ENCODE measurements at places on chromosomes 11 and 22.

GRCh38 chr11:100555931-100556330, 131.2 kb upstream of the ARHGAP42 start:
- DNase-seq = no peak

GRCh38 chr11:11186249-11186648, 166.8 kb downstream of the CSNK2A3 start:
- DNase-seq = no peak

- DNase-seq = no peak
These were observed 66.1 kb upstream of the THY1 start for GRCh38 chr11:119489087-119489486.

DNA sequence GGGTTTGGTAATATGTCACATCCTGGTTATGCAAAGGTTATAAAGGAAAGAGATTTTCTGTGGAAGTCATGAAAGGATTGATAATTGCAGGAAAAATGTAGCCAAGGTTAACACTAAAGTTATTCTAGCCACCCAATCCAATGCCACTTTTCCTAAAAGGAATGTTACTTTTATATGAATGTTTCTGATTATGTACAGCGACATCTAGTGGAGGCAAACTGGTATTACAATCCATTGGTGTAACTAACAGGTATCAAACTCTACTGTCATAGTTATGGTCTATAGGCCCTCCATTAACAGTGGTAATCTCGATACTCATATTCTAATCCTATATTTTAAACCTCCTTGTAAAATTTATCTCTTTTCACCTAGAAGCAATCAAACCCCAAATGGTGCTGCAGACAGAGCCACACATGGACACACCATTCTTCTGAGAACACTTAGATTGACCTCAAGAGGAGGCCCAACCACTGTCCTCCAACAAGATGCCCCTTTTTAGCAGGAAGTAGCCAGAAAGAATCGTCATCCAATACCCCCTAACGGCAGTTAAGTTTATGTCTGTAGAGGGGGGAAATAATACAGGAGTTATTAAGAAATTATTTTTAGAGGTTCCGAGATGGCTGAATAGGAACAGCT, 74.9 kb upstream of the RAG2 start:
- no peak for DNase-seq

- no peak for DNase-seq
These were observed 96.5 kb downstream of the ARHGAP8 start for GRCh38 chr22:44848791-44849420.

GRCh38 chr11:61618978-61619377, 38.1 kb upstream of the SYT7 start:
- DNase-seq = no peak

DNA sequence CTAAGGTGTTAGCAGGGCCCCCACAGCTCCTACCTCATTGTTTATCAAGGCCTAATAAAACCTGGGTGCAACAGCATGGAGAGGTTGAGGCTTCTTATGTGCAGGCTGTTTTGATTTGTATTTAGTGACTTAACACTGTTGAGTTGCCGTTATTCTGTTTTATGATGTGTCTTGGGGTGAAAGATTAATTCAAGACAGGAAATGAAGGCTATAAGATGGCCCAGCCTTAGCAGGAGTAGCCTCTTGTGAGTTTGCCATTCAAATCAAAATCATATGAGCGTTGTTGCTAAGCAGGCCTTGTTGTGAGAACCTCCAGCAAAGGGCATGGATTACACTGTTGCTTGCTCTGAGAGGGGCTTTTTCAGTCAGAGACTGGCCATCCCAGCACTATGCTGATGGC, 31.8 kb downstream of the MICAL2 start:
- no peak for DNase-seq

DNA sequence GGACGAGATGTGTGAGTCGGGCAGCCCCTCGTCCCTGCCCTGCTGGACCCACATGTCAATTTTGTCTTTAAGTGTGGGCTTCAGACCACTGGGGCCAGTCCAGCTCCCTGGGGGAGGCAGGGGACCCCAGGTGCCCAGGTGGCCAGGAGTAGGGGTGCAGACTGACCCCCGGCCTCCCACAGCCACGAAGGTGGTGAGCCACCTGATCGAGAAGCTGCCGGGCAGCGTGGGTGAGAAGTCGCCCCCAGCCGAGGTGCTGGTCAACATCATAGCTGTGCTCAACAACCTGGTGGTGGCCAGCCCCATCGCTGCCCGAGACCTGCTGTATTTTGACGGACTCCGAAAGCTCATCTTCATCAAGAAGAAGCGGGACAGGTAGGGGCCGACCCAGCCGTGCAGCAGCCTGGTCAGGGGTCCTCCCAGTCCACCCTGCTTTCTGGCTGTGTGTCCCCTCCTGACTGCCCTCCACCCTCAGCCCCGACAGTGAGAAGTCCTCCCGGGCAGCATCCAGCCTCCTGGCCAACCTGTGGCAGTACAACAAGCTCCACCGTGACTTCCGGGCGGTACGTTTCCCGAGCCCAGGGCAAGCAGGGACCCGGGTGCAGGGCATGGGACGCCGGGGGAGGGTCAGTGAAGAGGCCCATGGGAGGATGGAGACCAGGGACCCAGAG, 9.9 kb downstream of the PKP3 start:
- no peak for DNase-seq

DNA sequence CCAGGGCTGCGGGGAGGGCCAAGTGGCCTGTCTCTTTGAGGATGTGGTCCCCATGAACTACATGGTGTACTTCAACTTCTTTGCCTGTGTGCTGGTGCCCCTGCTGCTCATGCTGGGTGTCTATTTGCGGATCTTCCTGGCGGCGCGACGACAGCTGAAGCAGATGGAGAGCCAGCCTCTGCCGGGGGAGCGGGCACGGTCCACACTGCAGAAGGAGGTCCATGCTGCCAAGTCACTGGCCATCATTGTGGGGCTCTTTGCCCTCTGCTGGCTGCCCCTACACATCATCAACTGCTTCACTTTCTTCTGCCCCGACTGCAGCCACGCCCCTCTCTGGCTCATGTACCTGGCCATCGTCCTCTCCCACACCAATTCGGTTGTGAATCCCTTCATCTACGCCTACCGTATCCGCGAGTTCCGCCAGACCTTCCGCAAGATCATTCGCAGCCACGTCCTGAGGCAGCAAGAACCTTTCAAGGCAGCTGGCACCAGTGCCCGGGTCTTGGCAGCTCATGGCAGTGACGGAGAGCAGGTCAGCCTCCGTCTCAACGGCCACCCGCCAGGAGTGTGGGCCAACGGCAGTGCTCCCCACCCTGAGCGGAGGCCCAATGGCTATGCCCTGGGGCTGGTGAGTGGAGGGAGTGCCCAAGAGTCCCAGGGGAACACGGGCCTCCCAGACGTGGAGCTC, 13.5 kb downstream of the ADORA2A start:
- DNase-seq = no peak

DNA sequence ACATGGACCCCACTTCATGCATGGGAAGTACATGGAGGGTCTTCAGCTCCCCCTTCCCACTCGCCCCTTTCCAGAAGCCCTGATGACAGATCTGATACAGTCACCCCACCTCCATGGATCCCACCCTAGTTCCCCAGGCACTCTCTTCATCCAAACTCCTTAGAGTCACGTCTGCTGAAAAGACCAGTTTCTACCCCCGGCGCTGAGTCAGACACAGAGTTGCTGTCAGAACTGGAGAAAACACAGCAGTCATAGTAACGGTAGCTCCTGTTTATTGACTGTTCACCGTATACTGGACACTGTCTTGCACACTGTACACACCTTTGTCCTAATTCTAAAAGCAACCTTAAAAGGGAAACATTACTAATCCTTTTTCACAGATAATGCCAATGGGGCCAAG, 29.1 kb downstream of the DRD2 start:
- DNase-seq = no peak

DNA sequence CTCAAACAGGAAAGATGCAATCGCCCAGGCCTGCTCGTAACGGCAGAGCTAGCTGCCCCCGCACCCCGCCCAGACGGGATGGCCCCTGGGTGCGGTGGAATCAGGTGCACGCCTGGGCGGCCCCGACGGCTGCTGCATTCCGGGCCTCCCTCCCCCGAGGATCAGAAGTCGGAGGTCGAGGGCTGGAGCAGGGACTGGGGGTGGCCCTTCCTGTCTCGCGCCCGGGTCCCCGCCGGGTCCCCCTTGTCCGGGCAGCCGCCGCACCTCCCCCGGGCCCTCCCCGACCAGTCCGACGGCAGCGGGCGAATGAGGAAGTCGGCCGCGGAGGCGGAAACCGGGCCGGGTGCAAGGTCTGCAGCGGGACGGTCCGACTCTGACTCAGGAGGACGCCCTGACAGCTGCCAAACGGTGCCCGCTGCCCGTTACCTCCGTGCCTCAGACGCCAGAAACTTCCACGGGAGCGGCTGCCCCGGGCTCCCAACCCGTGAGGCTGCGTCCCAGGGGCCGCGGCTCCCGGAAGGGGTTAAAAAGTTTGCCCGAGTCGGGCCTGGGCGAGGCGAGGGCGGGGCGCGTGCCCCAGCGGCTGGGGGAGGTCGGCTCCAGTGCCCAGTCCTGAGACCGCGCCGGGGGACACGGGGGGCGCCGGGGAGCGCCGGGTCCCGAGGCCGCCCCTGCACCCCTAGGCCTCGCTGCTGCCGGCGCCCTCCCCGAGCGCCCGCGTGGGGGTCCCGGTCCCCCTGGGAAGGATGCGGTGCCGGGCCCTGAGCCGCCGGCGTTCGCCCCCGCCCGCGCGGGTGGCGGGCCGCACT, 663 bp downstream of the MYH9 start:
- DNase-seq = no peak

GRCh38 chr22:30453731-30454510, 17.9 kb downstream of the SEC14L3 start:
- no peak for DNase-seq

Measured in stimulated activated CD8-positive, alpha-beta memory T cell treated with anti-CD3 and anti-CD28 coated beads, Interleukin-7, amount 100 ng/mL, for 1 hour (primary cell).